ENCODE measurements at places on chromosomes 16 and 17.
A peak's percentile ranks its signal among the peaks of the same experiment; 100 is the strongest.

DNA sequence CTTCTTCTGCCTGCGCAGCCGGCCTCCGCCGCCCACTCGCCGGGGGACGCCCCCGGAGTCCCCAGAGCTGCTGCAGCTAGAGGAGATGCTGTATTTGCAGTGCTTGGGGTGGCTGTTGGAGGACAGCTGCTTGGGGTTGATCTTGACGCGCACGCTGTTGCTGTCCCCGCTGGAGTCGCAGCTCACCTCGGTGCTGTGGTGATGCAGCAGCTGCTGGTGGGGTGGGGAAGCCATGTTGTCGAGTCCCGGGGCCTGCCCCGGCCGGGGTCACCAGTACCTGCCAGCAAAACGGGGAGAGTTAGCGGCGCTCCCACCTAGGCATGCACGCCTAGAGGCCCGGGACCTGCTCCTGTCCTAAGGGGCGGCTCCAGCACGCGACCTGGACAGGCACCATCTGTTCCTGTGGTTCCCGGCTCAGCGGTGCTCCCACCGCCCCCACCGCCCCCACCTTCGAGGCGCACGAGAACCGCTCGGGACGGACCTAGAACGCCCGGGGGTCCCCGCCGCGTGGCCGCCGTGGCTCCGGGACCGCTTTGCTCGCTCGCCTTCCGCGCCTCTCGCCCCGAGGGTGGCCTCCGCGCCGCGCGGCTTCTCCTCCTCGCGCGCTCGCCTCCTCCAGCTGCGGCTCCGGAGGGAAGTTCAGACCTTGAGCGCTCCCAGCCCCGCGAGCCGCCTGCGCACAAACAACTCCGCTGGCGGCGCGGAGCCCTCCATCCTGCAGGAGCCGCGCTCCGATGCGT is 863 bp downstream of the ADCY9 start:
- DNase-seq, result peak; percentile 51

DNA sequence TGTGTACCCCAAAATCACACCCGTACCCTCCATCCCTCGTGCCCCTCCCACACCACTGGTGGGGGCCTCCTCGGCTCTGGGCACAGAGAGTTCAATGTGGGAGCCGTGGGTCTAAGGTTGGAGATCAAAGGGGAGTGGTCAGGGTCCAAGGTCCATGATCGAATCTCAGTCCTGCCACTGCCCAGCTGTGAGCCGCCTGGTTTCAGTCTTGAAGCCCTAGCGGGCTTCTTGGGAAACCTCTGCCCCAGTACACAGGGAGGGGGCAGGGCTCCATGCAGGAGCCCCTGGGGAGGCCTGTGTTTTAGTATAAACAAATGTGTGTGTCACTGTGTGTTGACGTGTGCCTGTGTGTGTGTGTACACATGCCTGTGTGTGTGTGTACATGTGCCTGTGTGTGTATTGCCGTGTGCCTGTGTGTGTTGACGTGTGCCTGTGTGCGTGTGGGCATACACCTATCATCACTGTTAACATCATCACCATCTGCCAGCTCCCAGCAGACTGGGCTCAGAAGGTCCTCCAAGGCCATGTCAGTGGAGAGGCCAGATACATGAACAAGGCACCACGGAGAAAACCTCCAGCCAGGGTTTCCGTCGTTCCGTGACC is 26.5 kb upstream of the ZNF469 start:
- no peak for DNase-seq

- DNase-seq, result no peak
Measured at GRCh38 chr17:68592009-68592408, 9.2 kb downstream of the FAM20A start.

DNA sequence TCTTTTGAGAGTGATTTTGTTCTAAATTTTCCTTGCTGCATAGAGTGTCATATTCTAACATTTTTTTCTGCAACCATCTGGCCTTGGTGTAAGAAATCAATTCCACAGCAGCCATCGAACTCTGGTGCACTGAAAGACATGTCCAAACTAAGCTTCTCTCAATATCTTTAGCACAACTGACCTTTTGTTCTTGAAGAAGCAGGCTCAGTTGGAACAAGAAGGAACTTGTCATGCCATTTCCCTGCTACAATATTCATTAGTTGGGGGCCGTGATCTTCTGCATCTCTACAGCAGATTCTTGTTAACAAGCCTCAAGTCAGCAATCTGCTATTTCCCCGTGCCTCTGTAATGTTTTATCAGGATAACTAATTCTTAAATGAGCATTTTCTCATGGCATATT is 1305.6 kb downstream of the CDH11 start:
- DNase-seq, result no peak

GRCh38 chr16:68246666-68247065 is 1.5 kb downstream of the PLA2G15 start:
- DNase-seq, result no peak

DNA sequence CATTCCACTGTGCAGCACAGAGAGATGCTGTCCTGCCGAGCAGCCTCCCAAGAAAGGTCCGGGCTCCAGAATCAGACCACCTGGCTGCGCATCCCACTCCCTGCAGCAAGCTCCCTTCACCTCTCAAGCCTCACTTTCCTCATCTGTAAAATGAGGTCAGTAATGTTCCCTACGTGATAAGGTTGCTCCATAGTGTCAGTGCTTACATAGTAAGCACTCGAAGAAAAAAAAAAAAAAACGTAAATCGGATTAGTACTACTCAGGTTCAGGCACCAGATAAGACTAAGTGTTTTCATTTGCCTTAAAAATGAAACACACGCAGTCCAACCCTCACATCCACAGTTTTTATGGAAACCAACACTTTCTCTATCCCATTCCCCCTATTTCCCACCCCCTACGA is 76.7 kb downstream of the CCT6B start:
- no peak for DNase-seq

DNA sequence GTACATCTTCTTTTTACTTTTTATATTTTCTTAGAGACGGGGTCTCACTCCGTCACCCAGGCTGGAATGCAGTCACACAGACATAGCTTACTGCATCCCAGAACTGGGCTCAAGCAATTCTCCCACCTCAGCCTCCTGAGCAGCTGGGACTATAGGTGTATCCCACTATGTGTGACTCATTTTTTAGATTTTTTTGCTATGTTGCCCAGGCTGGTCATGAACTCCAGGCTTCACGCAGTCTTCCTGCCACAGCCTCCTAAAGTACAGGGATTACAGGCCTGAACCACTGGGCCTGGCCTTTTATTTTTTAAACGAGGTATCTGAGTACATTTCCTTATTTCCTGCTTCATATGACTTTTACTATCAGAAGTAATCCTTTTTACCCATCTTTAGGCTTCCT is 48.0 kb downstream of the GLG1 start:
- no peak for DNase-seq

DNA sequence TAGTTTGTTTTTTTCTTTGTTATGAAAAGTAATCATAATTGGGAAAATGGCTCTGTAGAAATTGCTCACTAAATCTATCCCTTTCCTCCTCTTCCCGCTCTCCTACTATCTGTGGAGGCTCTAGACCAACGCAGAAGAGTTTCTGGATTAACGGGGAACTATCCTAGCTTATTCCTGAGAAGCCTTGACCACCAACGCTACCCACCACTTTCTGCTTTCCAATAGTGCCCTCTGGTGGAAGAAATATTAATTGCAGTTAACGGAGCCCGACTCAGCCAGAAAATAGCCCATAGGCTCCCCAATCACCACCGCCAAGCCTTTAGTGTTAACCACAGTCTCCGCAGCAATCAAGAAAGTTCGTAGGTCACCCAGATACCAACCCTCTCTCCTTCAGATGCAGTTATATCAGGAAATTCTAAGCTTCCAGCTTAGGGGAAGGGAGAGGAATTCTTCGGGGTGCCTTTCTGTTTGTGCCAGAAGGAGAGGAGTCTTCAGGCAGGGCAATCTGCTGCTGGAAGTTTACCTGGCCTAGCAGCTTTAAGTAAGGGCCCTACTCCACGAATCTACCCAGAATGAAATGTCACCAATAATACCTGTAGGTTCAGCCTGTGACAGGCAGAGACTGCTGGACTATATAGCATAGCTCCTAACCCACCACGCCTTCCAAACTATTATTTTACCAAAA is 23.0 kb upstream of the NSRP1 start:
- DNase-seq, result peak; percentile 40

- no peak for DNase-seq
Measured at GRCh38 chr16:50704245-50704644, 10.8 kb downstream of the NOD2 start.

GRCh38 chr17:81335773-81336157 is 40.7 kb upstream of the SLC38A10 start:
- DNase-seq, result peak; percentile 83

Measured in colonic mucosa (tissue), 4 donors.